ENCODE measurements at places on chromosomes 2 and 18.

GRCh38 chr2:150296770-150297546 lies 190.5 kb downstream of the RND3 start:
- no peaks in the 10 kb centered on the region for H3K36me3 ChIP-seq
- no peaks in the 10 kb centered on the region for H3K4me1 ChIP-seq
- no peaks in the 10 kb centered on the region for H3K27me3 ChIP-seq
- DNase-seq = no peak
- no peak overlapping the region for H3K27ac ChIP-seq

GRCh38 chr2:142131010-142131669 lies at the start of gene LRP1B:
Gene LRP1B, minus strand, starts transcription at chr2:142131016. Its CDS starts 287 bp downstream, at chr2:142130729.
- peak; percentile 65 for DNase-seq
- H3K27ac ChIP-seq = no peak within 1 kb of the TSS
- no peaks in the 10 kb centered on the region for H3K36me3 ChIP-seq
- no peaks in the 10 kb centered on the region for H3K4me1 ChIP-seq

DNA sequence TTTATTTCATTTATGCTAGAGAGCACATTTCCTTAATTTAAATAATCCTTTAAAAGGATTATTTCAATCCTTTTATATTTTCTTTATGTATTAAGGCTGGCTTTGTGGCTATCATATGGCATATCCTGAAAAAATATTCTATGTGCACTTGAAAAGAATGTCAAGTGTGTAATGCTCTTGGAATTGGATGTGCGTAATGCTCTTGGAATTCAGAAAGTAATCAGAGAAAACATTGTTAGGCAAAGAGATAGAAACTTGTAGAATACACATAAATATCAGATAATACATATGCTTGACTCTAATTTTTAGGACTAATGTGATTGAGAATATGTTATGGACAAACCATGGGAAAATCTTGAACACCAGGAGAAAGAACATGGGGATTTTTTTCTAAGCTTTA lies 197.5 kb upstream of the COL3A1 start:
- no peaks in the 10 kb centered on the region for H3K36me3 ChIP-seq
- H3K27me3 ChIP-seq = no peaks in the 10 kb centered on the region
- no peak overlapping the region for H3K4me3 ChIP-seq
- H3K4me1 ChIP-seq = no peaks in the 10 kb centered on the region

DNA sequence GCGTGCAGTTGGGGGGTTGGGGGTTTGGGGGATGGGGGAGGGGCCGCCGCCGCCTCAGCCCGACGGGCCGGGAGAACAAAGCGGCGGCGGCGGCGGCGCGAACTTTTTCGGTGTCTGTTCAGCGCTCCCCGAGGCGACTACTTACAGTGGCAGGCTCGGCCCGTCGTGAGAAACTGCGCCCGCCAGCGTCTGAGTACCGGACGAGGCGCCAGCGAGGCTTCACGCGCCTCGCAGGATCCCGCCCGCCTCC lies 172 bp downstream of the PRKD3 start:
- H3K4me3 ChIP-seq = peak overlapping the region; percentile 87
- peaks cover 5% of the 10 kb centered on the region for H3K4me1 ChIP-seq
- no peaks in the 10 kb centered on the region for H3K36me3 ChIP-seq
- peak overlapping the region; percentile 47 for H3K27ac ChIP-seq
- no peaks in the 10 kb centered on the region for H3K27me3 ChIP-seq

DNA sequence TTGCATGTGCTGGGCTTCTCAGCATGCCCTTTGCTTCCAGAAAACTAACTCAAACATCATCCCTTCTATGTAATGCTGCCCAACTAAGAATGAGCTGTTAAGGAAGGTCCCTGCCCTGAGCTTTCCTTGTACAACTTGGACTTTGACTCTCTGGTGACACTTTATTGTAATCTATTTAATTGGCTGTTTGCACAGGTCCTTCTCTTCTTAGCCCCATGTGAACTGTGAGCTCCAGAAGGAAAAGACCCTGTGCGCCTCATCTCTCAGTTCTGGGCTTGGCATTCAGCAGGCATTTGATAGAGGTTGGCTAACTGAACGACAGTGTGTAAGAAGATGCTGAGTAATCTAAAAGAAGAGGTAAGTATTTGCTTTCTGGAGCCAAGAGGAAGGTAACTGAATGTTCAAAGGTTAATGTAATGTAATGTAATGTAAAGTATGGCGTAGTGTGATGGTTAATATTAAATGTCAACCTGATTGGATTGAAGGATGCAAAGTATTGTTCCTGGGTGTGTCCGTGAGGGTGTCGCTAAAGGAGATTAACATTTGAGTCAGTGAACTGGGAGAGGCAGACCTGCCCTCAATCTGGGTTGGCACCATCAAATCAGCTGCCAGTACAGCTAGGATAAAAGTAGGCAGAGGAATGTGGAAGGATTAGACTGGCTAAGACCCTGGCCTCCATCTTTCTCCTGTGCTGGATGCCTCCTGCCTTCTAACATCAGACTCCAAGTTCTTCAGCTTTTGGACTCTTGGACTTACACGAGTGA lies 60.8 kb upstream of the CCDC195 start:
- H3K27me3 ChIP-seq = no peaks in the 10 kb centered on the region
- no peak overlapping the region for H3K4me3 ChIP-seq
- peak overlapping the region; percentile 36 for H3K27ac ChIP-seq
- peak; percentile 91 for DNase-seq
